ENCODE measurements at places on chromosomes 13 and 19.

- DNase-seq, result no peak
Observed at GRCh38 chr19:13952931-13953531, 722 bp downstream of the DCAF15 start.

GRCh38 chr19:51163257-51163656, 21.2 kb downstream of the SIGLEC7 start:
- DNase-seq, result no peak

DNA sequence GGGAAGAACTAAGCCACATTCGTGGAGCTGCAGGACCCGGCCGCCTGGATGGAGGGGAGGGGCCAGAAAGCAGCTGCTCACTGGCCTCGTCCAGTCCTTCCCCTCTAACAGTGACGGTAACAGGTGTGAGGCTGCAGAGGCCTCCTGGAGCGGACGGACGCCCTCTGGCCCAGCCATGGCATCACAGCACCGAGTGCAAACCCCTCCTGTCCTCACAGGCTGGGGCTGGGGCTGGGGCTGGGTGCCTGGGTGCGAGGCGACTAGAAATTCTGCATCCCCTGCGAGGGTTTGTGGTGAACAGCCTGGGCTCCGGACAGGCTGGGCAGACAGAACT, 3.6 kb downstream of the MICOS13 start:
- DNase-seq, result no peak

DNA sequence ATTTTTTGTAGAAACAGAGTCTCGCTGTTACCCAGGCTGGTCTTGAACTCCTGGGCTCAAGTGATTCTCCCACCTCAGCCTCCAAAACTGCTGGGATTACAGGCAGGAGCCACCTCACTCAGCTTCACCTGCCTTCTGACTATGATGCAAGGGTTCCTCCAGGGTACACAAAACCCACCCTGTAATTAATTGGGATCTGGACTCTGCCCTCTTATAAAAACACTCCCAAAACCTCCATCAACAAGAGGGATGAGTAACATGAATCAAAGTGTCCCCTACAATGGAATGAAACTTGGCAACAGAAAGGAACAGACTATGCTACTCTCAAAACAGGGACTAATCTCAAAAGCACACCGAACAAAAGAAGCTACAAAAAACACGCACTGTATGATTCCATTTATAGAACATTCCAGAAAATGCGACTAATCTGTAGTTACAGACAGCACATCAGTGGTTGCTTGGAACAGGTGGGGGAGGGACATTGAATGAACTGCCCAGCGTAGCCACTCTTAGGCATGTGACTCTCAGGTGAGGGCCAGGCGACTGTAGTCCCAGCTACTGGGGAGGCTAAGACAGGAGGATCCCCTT, 3.2 kb upstream of the PRR36 start:
- no peak for DNase-seq

- no peak for DNase-seq
Observed at GRCh38 chr13:111323549-111323948, 3.1 kb downstream of the TEX29 start.

GRCh38 chr13:78700121-78700910, 41.4 kb upstream of the OBI1 start:
- no peak for DNase-seq

All from osteocyte (in vitro differentiated cells).